ENCODE measurements at places on chromosomes 5 and 9. TPM values are rescaled to one million over a fixed set of nuclear protein-coding genes. Genes with fewer than 3 reads are reported as not detected.

OR2Y1 gene
- not detected for total RNA-seq

DNA sequence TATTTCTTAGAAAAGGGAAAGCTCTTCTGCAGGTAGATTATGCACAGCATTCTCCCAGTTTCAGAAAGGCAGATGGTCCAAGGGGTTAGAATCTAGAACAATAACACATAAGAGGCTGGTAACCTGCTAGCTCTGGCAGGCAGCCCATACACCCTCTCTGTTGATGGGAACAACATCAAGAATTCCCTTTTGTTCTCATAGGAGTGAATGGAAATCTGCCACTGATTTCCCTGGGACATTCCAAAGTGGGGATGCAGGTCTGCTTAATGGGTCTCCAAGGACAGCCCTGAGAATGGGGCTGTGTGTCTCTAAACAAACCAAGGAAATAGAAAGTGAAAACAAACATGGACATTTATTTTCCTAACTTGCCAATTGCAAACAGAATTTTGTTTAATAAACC lies 456.8 kb downstream of the EBF1 start:
- no peak overlapping the region for H3K4me3 ChIP-seq
- no peaks in the 10 kb centered on the region for H3K36me3 ChIP-seq
- no peaks in the 10 kb centered on the region for H3K27me3 ChIP-seq
- no peak for DNase-seq

GRCh38 chr9:102309379-102309778 lies 570.9 kb upstream of the GRIN3A start:
- H3K27me3 ChIP-seq, result no peaks in the 10 kb centered on the region
- H3K4me1 ChIP-seq, result no peaks in the 10 kb centered on the region
- H3K27ac ChIP-seq, result no peak overlapping the region
- DNase-seq, result no peak
- H3K4me3 ChIP-seq, result no peak overlapping the region

DNA sequence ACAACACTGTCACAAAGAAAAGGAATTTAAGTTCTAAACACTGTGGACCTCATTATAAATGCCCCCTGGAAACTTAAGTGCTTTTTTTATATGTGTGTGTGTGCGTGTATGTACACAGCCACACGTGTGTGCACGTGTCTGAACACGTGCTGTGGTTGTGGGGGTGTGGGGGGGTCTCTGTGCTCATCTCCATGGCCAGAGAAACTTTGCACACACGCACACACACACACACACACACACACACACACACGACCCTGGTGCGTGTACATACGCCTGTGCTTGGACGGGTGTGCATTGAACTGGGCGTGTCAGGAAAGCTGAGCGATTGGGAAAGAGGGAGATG lies 27.9 kb downstream of the AMBP start:
- H3K27ac ChIP-seq, result no peak overlapping the region
- H3K4me1 ChIP-seq, result no peaks in the 10 kb centered on the region
- H3K4me3 ChIP-seq, result no peak overlapping the region
- DNase-seq, result no peak

ANKRD20A1 gene
- total RNA-seq, result 3.0 TPM

DNA sequence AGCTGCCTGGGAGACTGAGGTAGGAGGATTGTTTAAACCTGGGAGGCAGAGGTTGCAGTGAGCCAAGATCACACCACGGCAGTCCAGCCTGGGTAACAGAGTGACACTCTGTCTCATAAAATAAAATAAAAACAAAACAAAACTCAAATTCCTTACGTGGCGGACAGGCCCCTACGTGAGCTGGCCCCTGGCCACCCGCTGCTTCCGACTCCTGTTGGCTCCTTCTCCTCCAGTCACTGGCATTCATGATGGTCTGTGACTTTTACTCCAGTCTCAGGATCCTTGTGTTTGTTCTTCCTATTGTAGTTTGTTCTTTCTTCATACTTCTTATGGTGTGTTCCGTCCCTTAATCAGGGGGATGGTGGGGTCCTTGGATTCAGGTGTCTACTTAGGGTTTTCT lies 28.5 kb upstream of the ZFR start:
- H3K36me3 ChIP-seq, result no peaks in the 10 kb centered on the region
- DNase-seq, result no peak
- no peak overlapping the region for H3K4me3 ChIP-seq
- peaks cover 12% of the 10 kb centered on the region for H3K4me1 ChIP-seq

APBA1 gene
- 6.7 TPM for total RNA-seq

DNA sequence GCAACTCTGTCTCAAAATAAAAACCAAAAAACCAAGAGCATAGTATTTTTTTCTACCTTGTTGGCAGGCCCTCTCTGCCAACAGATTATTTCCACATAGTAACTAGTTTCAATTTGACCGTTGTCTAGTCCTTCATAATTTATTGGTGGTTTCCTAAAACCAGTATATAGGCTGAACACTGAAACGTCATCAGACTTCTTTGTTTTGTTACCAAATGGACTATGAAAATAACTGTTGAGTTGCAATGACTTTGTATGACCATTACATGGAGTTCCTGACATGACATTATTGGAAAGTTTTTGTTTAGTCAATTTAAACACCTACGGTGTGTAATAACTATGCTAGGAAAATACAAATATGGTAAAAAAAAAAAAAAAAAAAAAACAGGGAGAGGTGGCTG lies 1.7 kb downstream of the AGGF1 start:
- no peak for DNase-seq
- H3K4me1 ChIP-seq, result peaks cover 8% of the 10 kb centered on the region
- H3K27ac ChIP-seq, result peak overlapping the region; percentile 48
- peaks cover 20% of the 10 kb centered on the region for H3K36me3 ChIP-seq
- H3K4me3 ChIP-seq, result peak overlapping the region; percentile 86
- H3K27me3 ChIP-seq, result no peaks in the 10 kb centered on the region

DNA sequence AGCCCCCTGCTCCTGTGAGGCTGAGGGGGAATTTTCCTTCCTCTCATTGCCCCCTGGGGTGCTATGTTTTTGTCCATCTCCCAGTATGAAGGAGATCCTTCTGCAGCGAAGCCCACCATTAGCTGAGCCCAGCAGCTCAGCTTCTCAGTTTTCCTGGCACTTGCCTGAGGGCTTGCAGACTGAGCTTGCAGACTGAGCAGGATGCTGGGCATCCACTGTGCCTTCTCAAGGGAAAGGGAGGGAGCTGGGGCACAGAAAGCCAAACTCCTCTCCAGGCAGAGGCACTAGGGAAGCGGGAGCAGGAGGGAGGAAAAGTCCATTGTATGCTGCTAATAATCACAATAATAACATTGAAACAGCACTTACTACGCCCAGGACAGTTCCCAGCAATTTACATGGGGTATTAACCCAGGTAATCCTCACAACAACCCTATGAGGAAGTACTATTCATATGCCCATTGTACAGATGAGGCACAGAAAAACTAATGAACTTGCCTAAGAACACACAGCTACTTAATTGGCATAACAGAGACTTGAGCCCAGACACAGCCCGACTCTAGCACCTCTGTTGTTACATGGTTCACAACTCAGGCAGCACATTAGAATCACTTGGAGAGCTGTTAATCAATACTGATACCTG lies 86.9 kb upstream of the SSBP2 start:
- peaks cover 15% of the 10 kb centered on the region for H3K4me1 ChIP-seq
- DNase-seq, result no peak
- no peak overlapping the region for H3K4me3 ChIP-seq
- no peaks in the 10 kb centered on the region for H3K36me3 ChIP-seq
- H3K27me3 ChIP-seq, result no peaks in the 10 kb centered on the region

DNA sequence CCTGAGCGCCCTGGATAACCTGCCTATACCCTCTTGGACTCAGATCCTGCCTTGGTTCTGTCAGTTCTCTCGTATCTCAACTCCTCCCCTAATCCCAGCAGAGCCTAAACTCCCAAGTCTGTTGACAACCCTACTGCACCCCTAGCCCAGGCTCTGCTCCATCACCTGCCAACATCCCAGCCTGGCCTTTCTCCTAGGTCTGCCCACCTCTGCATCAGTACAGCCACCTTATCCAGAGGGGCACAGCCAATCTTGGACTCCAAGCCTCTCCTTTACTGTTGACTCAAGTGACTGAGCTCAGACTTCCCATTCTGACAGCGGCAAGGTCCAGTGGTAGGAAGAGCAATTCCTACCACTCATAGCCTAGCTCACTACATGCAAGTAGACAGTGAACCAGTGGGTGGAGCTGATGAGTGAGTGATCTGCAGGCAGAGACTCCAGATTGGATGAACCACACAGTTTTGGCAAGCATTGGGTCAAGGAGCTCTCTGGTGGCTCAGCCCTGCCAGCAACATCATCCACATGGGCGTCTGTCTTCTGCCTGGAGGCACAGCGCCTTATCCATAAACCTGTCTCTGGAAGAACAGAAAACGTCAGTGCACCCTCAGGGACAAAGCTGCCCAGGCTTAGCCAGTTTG lies 26.5 kb downstream of the TRMO start:
- no peak overlapping the region for H3K27ac ChIP-seq
- no peaks in the 10 kb centered on the region for H3K27me3 ChIP-seq
- H3K36me3 ChIP-seq, result no peaks in the 10 kb centered on the region
- DNase-seq, result no peak
- H3K4me1 ChIP-seq, result no peaks in the 10 kb centered on the region

DNA sequence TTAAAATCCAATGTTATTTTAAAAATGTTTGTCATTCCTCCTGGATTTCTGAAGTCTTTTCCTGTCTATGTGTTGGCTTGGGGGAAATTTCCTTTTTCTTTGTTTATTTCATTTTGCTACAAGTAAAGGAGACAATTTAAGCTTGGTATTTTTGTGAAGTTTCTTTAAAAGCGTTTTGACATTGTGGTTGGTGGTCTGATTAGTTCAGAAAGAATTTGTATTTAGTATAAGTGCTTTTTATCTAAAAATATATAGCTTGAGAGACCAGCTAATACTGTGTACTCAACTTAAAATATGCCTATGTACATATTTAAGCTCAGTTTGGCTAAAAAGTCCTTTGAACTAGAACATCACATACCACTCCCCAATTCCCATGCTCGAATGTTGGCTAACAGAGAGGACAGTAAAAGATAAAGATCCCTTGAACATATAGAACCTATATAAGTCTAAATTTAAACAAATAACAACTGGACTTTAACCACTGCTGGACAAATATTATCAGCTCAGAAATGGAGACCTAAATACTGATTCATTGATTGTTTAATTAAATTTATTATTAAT lies 237.6 kb downstream of the TLE4 start:
- no peak for DNase-seq
- no peaks in the 10 kb centered on the region for H3K4me1 ChIP-seq
- no peaks in the 10 kb centered on the region for H3K27me3 ChIP-seq
- H3K4me3 ChIP-seq, result no peak overlapping the region
- no peaks in the 10 kb centered on the region for H3K36me3 ChIP-seq

IZUMO3 gene
- not detected for total RNA-seq

GRCh38 chr9:116190637-116191396 lies 37.2 kb downstream of the PAPPA start:
- no peak overlapping the region for H3K4me3 ChIP-seq
- DNase-seq, result no peak
- H3K27ac ChIP-seq, result no peak overlapping the region
- H3K36me3 ChIP-seq, result no peaks in the 10 kb centered on the region
- H3K27me3 ChIP-seq, result peaks cover 13% of the 10 kb centered on the region

GRCh38 chr9:137296670-137297664 lies 5.1 kb downstream of the NRARP start:
- peaks cover 67% of the 10 kb centered on the region for H3K36me3 ChIP-seq
- peaks cover 27% of the 10 kb centered on the region for H3K4me1 ChIP-seq
- DNase-seq, result peak; percentile 52

PIP5KL1 gene
- total RNA-seq, result 0.17 TPM

DNA sequence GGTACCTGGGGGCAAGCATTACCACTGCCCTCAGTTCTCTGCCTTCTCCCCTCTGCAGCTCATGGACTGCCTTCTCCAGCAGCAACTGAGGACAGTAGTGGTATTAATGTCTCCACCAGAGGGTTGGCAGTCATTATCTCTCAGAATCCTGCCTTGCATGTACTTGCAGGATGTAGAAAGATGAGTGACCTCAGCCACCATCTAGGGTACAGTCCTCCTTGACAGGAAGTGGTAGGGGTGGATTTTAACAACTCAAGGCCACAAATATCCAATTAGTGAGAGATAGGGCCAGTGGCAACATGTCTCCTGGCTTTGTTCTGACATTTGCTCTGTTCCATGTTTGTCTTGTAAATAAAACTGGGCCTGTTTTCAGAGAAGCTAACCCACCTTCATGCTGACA lies 47.2 kb downstream of the F2R start:
- peaks cover 5% of the 10 kb centered on the region for H3K36me3 ChIP-seq
- no peak overlapping the region for H3K4me3 ChIP-seq
- H3K27ac ChIP-seq, result no peak overlapping the region
- no peak for DNase-seq
- H3K4me1 ChIP-seq, result peaks cover 51% of the 10 kb centered on the region

- no peaks in the 10 kb centered on the region for H3K27me3 ChIP-seq
- no peak overlapping the region for H3K27ac ChIP-seq
- H3K36me3 ChIP-seq, result no peaks in the 10 kb centered on the region
- no peaks in the 10 kb centered on the region for H3K4me1 ChIP-seq
- no peak overlapping the region for H3K4me3 ChIP-seq
- DNase-seq, result no peak
Measured at GRCh38 chr5:124252747-124253146, 493.7 kb downstream of the ZNF608 start.

GRCh38 chr9:121876255-121876654 lies 216.9 kb downstream of the TTLL11 start:
- H3K27ac ChIP-seq, result peak overlapping the region; percentile 19
- peaks cover 9% of the 10 kb centered on the region for H3K36me3 ChIP-seq
- H3K4me3 ChIP-seq, result no peak overlapping the region
- no peak for DNase-seq
- H3K4me1 ChIP-seq, result peaks cover 8% of the 10 kb centered on the region
- no peaks in the 10 kb centered on the region for H3K27me3 ChIP-seq

PALM2AKAP2 gene
- total RNA-seq, result not detected

GRCh38 chr5:146878476-146879172 lies at the start of gene PPP2R2B:
TSS of gene PPP2R2B (minus strand) at chr5:146878757.
- peaks cover 11% of the 10 kb centered on the region for H3K36me3 ChIP-seq
- H3K27ac ChIP-seq, result no peak within 1 kb of the TSS
- peak within 1 kb of the TSS; percentile 71 for H3K4me3 ChIP-seq
- H3K4me1 ChIP-seq, result no peaks in the 10 kb centered on the region
- peaks cover 63% of the 10 kb centered on the region for H3K27me3 ChIP-seq
- DNase-seq, result peak; percentile 51

DNA sequence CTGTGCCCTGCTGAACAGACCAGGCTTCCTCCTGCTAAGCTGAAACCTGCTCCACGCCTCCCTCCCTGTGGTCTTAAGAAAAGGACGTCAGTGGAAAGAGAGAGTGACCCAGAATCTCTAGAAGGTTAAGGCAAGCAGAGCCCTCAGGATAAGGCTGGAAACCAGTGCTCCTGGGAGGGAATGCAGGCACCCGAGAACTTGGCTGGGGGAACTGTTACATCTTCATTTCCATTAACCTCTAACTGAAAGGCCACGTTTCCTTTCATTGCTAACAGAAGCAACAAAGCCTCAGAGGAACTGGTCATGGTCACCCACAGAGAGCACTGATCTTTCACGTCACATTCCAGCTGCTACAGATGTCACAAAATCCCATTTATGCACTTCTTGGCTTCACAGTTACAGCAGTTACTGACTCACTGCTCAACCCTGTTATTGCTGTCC lies 26.1 kb upstream of the AKNA start:
- no peak for DNase-seq
- no peaks in the 10 kb centered on the region for H3K4me1 ChIP-seq
- H3K27ac ChIP-seq, result no peak overlapping the region

All from Calu3 (cell line).